ENCODE measurements at places on chromosomes 11 and 22.

DNA sequence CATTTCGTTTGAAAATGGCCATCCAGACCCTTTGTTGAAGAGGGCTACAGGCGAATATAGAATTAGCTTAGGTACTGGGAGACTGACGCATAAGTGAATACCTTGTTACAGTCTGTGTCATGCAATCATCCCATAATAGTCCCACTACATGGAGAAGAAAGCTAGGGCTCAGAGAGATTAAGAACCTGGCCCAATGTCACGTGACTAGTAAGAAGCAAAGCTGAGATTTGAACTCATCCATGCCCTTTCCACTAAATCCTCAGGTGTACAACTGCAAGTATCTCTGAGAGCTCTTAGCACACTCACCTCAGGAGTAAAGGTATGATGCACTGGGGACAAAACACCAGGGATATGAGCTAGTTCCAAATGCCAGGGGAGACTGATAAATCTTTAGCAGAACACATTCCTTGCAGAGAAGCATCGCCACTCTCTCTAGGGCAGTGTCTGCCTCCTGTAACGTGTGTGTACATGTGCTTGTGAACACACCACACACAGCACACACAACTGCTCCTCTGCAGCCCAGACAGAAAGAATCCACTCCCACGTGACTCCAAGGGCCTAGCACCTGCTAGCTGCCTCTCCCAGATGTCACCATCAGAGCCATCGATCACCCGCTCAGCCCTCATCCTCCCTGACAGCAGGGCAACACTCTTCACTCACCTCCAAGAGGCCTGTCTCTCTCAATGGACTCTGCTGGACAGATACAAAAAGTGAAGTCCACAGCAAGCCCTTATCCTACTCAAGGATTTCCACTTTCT is 402.8 kb downstream of the NXPE2 start:
- no peak for DNase-seq

DNA sequence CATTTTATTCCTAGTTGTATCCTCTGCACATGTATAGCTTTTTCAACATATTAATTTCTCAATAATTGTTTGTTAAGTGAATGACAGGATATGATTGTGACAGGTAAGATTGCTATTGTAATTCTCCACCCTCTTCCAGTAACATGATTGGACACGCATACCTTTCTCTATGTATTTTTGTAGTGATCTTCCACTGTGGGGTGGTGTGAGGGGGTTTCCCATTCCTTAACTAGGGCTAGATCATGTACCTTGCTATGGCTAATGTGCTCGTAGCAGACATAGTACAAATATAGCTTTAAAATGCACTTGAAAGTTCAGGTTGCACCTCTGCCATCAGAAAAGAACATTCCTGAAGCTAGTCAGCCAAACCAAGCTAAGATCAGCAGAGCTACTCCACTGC is 2392.8 kb upstream of the RAG2 start:
- DNase-seq, result no peak

DNA sequence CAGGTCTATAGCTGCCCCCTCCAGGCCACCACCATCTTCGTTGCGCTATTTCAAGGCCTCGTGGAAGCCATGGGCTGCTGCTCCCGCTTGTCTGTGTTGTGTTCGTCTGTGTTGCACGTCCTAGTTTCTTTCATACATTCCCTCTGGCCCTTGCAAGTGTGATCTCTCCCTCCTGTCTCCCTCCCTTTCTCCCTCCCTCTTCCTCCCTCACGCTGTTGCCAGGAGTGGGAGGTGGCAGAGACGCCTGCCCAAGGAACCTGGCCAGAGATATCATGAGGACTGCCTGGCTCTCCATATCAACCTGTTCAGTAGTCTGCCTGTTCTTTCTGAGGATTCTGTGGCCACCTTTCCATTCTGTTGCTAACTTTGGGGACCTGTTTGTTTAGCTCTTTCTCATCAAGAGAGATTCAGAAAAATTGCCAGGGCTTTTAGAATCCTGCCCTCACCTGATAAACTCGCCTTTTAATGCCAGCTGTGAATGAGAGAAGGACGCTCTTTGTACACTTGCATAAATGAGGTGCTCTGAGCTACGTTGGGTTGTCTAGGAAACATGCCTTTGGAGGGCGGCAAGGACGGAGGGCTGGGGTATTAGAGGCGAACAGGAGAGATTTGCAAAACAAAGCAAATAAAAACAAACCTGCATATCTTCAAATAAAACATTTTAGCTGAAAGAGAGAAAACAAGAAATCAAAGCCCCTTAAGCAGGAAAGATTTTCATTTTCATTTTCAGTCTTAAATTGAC is 185.2 kb downstream of the TBC1D22A start:
- DNase-seq, result no peak

DNA sequence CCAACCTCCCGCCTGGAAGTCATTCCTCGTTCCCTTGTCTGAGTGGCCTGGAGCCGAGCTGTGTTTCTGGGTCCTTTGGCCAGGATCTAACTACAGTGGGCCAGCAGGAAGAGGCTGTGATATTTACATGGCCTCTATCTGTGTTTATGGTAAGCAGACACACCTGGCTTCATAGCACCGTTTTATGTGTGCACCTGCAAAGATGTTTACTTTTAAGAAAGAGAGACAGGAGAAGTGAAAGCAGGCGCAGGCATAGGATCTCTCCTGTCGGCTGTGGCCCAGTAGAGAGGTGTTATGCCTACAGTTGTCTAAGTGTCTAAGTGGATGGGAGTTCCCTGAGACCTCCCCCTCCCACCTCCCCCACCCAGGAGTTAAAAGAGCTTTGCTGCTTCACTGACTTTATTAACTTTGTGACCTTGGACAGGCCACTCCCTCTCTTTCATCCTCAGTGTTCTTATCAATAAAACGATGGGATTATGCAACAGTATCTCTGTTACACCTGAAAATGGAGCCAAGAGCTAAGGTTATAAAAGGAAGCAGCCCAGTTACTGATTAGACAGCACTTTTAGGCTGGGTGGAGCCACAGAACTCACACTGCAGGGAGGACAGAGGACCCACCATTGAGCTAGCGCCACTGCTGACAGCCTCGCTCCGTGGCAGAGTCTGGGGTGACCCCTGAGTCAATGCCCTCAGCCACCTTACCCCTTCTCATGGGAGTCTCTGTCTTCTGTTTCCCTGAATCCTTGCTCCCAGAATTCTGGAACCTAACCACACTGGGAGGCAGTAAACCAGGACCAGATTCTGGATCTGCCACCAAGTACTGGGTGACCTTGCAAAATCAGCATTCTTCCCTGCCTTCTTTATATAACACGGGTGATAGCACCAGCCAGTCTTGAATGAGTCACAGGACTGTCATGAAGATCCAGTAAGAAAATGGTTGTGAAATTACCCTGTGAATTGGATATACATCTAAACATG is 22.0 kb downstream of the ST14 start:
- DNase-seq, result peak; percentile 81

- no peak for DNase-seq
These were observed 6.9 kb upstream of the NLRP6 start for GRCh38 chr11:271319-271715.

DNA sequence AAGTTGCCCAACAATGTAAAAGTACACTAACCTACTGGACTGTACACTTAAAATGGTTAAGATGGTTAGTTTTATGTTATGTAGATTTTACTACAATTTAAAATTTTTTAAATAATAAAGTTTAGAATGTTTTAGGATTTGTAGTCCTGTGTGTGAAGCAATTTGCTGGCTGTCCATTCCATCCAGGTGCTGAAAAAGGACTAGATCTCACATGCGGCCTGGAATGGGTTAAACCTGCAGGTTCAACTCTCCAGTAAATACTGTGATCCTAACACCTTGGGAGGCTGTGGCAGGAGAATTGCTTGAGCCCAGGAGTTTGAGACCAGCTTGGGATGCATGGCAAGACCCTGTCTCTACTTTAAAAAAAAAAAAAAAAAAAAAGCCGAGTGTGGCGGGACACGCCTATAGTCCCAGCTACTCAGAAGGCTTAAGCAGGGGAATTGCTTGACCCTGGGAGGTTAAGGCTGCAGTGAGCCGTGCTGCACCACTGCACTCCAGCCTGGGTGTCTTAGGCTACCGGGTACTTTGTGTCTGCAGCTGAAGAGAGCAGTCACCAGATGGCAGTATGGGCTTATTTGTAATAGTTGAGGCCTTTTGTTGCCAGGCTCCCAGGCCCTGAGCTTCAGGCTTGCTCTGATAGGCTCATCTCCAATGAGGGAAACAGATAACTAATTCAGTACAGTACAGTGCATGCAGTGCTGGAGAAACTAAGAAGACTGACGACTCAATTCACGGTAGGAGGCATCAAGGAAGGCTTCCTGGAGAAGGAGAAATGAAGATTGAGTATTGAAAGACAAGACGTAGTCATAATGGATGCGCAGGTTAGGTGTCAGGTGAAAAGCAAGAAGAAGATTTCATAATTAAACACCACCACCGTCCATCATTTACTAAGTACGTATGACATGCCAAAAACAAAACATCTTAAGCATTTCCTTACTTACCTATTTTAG is 64.7 kb upstream of the ASPHD2 start:
- DNase-seq, result peak; percentile 94

DNA sequence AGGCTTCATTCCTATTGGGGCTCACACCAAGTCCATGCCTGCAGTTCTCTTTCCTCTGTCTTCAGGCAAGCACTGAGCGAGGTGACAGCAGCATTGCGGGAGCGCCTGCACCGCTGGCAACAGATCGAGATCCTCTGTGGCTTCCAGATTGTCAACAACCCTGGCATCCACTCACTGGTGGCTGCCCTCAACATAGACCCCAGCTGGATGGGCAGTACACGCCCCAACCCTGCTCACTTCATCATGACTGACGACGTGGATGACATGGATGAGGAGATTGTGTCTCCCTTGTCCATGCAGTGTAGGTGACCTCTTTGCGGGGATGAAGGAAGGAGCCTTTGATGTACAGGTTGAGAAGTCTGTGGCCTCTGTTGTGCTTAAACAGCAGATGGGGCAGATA is 11.4 kb upstream of the RRM1 start:
- no peak for DNase-seq

DNA sequence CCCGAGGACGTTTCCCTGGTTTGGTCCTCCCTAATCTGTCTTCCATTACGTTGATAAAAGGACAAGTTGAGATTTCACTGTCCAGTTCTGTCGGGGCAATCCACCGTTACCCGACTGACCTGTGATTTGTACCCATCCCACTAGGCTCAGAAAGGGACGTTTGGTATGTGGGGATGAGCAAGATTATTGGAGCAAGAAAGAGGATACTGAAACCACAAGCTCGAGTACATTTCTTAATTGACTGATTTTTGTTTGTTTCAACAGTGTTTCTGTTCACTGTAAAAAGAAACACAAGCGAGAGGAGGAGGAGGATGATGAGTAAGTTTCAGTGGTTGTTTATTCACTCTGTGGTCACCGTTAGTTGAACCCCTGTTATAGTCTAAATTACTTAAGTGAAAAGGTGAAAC is 969 bp downstream of the CCDC117 start:
- DNase-seq, result peak; percentile 45

DNA sequence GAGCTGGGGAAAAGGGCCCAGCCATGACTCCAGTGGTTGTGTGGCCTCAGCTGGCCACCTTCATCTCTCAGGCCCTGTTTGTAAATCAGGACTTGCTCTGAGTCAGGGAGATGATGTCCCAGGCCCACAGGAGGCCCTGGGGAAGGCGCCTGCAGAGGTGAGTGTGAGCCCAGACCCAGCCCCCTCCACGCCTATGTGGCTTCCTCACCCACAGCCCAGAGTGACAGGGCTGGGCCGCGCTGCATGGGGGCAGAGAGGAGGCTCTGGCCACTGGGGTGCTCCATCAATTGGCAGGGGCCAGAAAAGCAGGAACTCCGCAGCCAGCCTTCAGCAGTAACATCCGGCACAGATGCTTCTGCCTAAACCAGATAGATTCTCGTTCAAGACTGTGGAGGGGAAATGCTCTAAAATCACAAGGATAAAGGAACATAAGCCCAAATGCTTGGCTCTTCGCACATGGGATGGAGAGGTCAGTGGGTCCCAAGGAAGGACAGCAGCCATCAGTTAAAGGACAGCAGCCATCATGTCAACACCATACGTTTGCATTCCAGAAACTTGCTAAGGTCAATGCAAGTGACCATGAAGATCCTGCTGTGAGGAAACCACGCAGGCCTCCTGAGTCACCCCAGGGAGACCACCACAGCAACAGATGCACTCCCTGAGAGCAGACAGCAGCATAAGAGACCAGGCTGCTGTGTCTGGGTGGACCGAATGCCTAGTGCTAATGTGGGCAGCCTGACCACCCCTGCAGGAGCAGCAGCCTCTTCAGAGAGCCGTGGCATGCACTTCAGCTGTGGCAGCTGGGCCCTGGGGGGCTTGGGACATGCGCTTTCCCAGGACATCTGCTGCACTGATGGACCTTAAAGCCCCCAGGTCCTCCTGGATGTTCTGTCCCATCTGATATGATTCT is 28.3 kb downstream of the OSBPL5 start:
- DNase-seq, result peak; percentile 39

- peak; percentile 33 for DNase-seq
These were observed 11.2 kb upstream of the BID start for GRCh38 chr22:17785185-17786184.

DNA sequence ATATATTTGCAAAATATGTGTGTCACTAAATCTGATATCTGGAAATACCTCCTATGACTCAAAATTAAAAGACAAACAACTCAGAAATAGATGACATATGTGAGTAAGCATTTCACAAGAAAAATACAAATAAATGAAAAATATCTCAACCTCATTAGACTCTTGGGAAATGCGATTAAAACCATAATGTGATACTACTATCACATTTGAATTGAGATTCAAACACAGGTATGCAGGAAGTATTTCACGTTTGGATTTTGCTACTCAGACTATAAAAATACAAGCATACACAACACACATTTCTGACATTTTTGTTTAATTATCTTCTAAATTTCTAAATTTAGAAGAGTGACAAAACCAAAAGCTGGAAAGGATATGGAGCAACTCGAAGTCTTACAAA is 811.9 kb upstream of the LRRC4C start:
- no peak for DNase-seq

DNA sequence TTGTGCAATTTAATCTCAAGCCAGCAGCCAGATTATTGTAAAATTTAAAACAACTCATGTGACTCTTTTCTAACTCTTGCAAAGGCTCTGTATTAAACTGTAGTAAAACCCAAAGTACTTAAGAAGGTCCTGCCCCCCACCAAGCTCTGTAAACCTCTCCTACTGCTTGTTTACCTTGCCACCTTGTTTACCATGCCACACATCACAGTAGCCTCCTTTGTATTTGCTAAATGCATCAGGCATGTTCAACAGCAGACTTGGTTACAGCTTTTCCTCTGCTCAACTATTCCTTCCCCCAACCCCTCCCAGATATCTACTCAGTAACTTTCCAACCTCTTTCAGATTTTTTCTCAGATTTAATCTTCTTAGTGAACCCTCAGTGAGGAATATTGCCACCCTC is 861.6 kb downstream of the METTL15 start:
- DNase-seq, result no peak

DNA sequence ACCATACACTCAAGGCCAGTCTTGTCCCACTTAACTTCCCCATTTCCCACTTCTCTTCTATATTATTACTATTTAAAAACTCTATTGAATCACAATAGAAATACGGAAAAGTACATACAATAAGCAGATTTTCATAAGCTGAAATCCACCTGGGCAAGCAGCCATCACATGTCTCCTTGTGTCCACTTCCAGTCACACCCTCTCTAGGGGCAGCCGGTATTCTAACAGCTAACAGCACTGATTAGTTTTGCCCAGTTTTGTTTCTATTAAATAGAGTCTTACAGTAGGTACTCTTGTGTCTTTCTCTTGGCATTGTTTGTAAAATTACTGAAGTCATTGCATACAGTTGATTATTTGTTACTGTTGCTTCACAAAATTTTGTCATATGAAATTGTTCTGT is 37.8 kb downstream of the PPP6R3 start:
- DNase-seq, result no peak

All from choroid plexus epithelial cell (primary cell).